Thoracic aorta (tissue), 2 donors: ENCODE measurements at places on chromosomes 4 and X.
A peak's percentile ranks its signal among the peaks of the same experiment; 100 is the strongest.

GRCh38 chrX:114611018-114611619 lies 27.2 kb downstream of the HTR2C start:
- DNase-seq: no peak

GRCh38 chrX:131988236-131988635 lies 34.9 kb upstream of the STK26 start:
- no peak for DNase-seq

GRCh38 chr4:143337600-143338287 lies 1.1 kb downstream of the GAB1 start:
- no peak for DNase-seq

- no peak for DNase-seq
These were observed 35.8 kb downstream of the PSAPL1 start for GRCh38 chr4:7398788-7399439.

DNA sequence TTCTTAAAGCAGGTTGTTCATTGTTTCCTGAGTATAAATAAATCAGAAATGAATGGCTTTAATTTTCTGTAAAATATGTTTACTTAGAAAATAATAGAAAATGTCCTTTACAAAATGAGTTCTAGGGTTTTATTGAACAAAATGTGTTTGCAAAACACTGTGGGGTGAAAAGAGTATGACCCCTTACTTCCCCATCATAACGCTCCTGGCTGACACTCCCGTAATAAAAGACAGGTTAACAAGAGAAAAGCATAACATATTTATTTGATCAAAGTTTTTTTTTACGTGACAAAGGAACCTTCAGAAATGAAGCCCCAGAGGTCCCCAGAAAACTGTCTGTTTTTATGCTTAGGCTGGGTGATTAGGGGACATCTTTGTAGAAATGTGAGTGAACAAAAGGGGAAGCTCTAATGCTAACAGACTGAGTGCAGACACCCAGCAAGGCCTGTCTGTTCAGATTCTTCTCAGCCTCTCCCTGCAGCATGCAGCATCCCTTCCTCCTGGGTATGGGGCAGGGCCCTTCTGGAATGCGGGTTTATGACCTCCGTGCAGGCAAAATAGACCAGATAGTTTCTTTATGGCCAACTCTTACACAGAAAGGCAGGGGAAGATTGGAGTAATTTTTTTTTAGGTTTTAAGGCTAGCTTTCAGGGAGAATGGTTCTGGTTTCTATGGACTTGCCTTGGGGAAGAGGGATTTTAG lies 26.1 kb downstream of the ZFP42 start:
- no peak for DNase-seq

- no peak for DNase-seq
These were observed 105.8 kb downstream of the REPS2 start for GRCh38 chrX:17052210-17052609.

DNA sequence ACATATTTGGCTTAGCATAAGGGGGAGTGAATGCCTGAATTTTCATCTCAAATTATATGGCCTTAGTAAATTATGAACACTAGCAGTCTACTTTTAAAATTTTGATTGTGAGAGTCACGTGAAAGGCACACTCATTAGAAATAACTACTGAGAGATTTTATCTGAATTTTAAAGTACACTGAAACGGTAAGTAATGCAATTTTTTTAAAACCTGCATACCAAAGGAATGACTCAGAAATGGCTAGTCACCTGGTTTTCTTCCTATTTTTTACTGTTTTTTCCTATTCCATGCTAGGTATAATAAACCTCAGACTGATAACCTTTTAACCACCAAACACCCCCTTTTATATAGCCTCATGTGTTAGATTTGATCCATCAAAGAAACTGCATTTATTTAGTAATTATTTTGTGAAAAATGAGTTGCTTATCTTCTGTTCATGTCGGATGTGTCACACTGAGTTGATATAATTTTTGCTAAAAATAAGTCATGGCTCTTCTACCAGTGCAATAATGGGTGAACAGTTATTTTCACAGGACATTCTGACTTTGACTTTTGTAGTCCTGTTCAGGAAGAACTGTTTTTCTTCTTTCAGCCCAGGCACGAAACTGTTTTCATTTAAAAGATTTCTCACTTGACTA lies 40.4 kb downstream of the CPEB2 start:
- no peak for DNase-seq

DNA sequence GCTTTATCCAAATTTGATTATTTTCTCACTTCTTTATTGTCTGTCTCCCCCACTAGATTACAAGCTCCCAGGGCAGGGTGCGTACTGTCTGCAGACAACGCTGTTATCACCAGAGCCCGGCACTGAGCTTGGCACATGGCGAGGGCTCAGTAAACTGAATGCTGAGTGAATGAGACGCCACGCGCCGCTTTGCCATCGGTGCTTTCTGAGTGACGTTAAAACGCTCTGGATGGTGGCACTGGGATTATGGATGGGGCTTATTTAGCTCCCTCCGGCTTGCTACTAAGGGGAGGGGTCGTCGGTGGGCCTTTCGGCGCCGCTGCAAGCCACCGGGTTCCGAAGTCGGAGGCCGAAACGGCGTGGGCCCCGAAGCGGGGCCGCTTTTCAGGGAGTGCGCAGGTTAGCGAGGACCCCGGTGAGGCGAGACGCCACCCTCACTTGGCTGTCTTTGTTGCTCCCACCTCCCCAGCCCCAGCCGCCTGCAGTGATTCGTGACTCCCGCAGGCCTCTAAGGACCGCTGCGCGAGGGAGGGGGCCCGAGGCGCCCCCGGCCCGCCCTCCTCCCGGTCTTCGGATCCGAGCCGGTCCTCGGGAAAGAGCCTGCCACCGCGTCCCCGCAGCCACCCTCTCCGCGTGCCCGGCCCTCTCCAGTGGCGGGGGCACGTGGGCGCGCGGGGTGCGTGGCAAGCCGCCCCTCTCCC lies 569 bp upstream of the FHL1 start:
- no peak for DNase-seq

DNA sequence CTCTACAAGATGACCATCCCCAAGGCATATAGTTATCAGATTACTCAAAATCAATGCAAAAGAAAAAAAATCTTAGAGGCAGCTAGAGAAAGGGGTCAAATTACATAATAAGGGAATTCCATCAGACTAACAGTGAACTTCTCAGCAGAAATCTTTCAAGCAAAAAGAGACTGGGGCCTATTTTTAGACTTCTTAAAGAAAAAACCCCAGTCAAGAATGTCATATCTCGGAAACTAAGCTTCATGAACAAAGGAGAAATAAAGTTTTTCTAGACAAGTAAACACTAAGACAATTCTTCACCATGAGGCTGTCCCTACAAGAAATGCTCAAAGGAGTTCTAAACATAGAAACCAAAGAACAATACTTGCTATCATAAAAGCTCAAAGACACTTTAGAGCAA lies 51.7 kb downstream of the RAB28 start:
- no peak for DNase-seq

GRCh38 chr4:167966143-167966542 lies 126.2 kb upstream of the ANXA10 start:
- DNase-seq: no peak

- no peak for DNase-seq
These were observed 85.8 kb downstream of the ARHGAP6 start for GRCh38 chrX:11579636-11580600.

- DNase-seq: no peak
These were observed 728 bp upstream of the HGFAC start for GRCh38 chr4:3440979-3441500.

GRCh38 chr4:120291541-120291940 lies 224.9 kb upstream of the MAD2L1 start:
- DNase-seq: no peak

DNA sequence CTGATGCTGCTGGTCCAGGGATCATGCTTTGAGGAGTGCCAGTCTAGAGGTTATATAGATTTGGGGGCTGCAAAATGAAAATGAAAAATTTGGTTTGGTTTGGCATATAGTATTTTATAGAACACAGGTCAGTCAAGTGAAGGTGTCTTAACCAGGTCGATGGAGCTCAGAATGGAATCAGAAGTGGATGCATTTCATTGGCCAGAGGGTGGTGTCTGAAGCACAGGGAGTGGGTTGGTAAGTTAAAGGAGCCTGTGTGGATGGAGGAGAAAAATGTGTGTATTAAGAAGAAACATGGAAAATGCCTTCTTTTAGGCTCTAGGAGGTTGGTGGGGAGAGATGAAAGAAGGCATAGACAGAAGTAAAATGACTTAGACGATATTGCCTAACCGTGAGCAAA lies 8.6 kb downstream of the GALNT7 start:
- no peak for DNase-seq

- DNase-seq: no peak
These were observed 16.0 kb upstream of the RBMXL3 start for GRCh38 chrX:115173181-115173580.

- DNase-seq: no peak
These were observed 10.4 kb downstream of the LIMCH1 start for GRCh38 chr4:41548305-41548880.

GRCh38 chrX:63657821-63658220 lies 127.2 kb downstream of the ARHGEF9 start:
- DNase-seq: peak; percentile 40

GRCh38 chr4:15781427-15782095 lies 3.4 kb downstream of the CD38 start:
- no peak for DNase-seq

DNA sequence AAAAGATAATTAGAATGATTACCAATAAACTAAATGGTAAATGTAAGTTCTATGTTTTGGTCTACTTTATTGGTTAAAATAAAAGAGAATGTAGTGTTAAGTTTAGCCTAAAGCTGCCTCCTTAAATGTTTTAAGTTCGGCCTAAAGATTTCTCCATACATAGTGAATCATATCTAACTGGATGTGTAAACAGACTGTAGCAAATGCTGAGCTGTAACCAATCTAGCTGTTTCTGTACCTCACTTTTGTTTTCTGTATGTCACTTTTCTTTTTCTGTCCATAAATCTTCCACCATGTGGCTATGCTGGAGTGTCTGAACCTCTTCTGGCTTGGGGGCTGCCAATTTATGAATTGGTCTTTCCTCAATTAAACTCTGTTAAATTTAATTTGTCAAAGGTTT lies 121.2 kb downstream of the TBCK start:
- no peak for DNase-seq

GRCh38 chrX:47563801-47564315 lies 2.9 kb downstream of the ARAF start:
- no peak for DNase-seq

GRCh38 chrX:22616867-22617266 lies 344.2 kb downstream of the CBLL2 start:
- DNase-seq: no peak

DNA sequence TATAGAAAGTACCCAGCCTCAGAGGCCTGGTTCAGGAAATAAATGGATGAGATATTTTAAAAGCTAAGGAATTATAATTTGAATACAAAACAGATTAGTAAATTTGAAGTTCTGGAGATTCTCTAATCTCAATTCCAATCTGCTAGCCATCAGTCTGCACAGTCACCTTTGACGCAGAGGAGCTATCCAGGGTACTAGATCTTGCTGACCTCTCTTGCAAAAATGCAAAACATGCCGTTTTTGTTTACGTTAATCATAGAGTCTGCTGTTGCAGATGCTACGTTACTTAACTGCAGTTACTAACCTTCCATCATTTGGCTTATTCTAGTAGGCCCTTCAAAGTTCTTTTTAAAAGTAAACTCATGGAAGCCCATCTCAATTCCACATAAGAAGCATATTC lies 10.4 kb downstream of the CCSER1 start:
- DNase-seq: no peak

GRCh38 chrX:98067611-98068010 lies 1183.9 kb downstream of the RPA4 start:
- DNase-seq: no peak

DNA sequence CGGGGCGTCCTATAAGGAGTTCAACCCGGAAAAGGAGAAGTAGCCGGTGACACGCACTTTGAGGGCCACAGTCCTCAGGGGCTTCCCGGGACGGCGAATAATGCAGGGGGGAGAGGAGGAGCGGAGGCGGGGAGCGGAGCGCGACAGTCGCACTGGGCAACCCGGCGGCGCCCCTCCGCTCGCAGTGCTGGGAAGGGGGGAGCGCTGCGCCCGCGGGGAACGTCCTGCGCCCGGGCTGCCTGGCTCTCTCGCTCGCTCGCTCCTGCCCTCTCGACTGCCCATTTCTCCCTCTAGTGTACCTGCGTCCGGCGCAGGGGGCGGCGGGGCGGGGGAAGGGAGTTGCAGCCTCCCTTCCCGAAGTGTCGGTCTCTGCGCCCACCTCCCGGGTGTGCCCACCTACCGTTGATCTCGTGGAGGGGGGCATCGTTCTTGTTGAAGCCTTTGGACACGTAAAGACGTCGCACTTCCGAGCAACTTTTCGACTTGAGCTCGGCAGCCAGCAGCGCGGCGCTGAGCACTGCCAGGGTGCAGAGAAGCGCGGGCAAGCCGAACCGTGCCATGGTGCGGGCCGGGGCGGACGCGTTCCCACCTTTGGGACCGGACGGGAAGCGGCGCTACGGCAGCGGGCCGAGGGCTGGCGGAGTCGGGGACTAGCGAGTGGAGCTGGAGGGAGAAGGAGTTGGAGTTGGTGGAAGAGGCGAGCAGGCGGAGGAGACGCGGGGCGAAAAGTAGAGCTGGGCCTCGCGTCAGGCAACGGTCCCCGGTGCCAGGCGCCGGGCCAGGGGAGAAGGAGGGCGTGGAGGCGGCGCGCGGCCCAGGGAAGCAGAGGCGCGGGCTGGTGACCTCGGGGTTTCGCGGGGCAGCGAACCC lies 648 bp downstream of the GPC4 start:
- DNase-seq: no peak

GRCh38 chrX:137194164-137194563 lies 160.4 kb upstream of the GPR101 start:
- no peak for DNase-seq

GRCh38 chr4:185902654-185903053 lies 90.7 kb upstream of the SORBS2 start:
- no peak for DNase-seq

- no peak for DNase-seq
These were observed 166.5 kb downstream of the MAML3 start for GRCh38 chr4:139987502-139987850.

DNA sequence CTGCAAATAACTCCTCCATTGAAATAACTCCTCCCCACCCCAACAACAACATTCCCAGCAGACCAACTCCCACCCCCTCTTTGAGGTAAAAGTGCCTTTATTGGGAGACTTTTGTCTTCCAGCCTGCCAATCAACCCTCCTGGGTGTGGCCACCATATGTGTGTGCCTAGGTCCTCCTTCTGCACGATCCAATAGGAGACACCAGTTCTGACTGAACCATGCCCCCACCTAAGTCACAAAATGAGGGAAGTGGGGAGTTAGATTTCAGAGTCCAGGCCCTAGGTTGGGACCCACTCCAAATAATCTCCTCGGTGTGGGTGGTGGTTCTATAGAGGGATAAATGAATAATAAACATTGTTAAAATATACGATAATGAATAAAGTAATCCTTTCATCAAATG lies 3.0 kb downstream of the PLP2 start:
- no peak for DNase-seq

- DNase-seq: no peak
These were observed 1754.1 kb downstream of the C4orf33 start for GRCh38 chr4:130850019-130850524.

- DNase-seq: no peak
These were observed 109.3 kb upstream of the BMP2K start for GRCh38 chr4:78666830-78667258.

GRCh38 chr4:17033025-17033767 lies 134.8 kb upstream of the LDB2 start:
- no peak for DNase-seq

GRCh38 chr4:147513091-147513490 lies 32.2 kb downstream of the EDNRA start:
- no peak for DNase-seq

- DNase-seq: no peak
These were observed 268.8 kb downstream of the BCOR start for GRCh38 chrX:39828971-39829370.
